ENCODE measurements at places on chromosomes 3 and 15.
A peak's percentile ranks its signal among the peaks of the same experiment; 100 is the strongest.

DNA sequence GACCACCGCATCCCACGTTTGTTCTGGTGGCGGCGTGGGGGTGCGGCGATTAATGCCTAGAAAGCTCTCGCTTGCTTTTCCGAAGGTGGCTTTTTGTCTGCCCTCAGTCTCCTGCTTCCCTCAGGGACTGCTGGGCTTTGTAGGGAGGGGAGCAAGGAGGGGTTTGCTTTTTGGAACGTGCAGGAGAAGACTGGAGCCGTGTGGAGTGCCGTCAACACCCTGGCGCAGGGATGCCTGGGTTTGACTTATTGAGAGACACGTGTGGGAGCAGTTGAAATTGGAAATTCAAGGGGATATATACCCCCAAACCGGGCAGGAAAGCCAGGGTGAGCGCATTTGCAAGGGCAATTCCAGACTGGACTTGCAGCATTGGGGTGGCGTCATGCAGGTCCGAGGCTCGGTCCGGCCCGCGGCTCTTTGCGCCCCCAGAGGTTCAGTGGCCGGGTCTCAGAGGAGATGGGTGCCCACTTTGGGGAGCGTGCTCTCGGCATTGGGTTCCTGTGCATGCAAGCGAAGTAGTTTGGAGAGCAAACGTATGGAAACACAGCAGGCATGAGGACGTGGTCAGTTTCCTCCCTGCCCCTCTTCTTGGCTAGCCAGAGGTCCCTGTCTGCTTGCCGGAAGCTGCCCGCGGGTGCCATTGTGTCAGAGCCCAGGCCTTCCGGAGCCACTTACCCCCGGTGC is 2.1 kb downstream of the EPHB1 start:
- peak; percentile 32 for DNase-seq

DNA sequence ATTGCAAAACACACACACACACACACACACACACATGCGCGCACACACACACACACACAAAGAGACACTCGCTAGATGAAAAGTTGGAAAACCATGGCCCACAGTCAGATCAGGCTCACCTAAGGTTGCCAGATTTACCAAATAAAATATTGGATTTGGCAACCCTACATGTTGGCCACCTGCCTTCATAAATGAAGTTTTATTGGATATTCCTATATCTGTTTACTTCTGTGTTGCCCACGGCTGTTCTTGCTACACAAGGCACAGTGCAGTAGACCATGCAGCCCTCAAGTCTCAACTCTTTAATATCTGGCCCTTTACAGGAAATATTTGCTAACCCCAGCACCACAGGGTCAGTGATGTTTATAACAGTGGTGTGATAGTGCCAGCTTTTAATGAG is 445.0 kb upstream of the PROK2 start:
- DNase-seq: no peak

GRCh38 chr15:83977992-83978391 is 257.6 kb upstream of the GOLGA6L4 start:
- no peak for DNase-seq

GRCh38 chr3:115503394-115503793 is 119.9 kb upstream of the GAP43 start:
- no peak for DNase-seq

DNA sequence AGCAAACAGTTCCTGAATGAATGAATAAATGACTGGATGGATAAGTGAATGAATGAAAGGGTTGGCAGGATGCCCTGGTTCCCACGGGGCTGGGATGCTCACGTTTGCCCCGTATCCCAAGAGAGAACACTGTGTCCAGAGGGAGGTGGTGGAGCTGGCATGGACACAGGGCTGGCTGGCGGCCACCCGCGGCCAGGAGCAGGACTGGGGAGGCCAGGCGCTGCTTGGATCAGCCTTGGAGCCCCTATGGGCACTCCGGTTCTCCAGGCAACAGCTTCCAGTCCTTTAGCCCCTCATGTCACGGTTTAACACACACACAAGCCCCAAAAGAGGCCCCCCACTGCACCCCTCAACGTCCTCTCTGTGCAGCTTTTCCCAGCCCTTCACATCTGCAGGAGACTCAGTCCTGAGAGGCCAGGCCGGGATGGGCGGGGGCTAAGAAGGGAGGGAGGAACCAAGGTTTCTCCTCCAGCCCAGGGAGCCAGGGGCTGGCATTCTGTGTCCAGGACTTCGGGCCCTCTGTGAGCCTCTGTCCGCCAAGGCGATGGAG is 86.0 kb upstream of the ALDH1L1 start:
- DNase-seq: peak; percentile 30

DNA sequence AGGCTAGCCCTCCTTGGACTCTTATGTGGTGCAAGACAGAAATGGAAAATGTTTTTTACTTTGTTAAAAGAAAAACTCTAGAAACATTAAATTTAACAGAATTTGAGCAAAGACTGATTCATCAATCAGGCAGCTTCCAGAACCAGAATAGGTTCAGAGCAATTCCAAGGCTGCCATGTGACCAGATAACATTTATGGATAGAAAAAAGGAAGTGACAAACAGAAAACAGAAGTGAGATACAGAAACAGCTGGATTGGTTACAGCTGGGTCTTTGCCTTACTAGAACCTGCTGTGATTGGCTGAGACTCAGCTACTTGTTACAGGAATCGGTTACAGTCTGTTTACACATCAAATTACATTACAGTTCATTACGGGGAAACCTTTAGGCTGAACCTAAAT is 22.5 kb upstream of the OTOL1 start:
- DNase-seq: no peak

DNA sequence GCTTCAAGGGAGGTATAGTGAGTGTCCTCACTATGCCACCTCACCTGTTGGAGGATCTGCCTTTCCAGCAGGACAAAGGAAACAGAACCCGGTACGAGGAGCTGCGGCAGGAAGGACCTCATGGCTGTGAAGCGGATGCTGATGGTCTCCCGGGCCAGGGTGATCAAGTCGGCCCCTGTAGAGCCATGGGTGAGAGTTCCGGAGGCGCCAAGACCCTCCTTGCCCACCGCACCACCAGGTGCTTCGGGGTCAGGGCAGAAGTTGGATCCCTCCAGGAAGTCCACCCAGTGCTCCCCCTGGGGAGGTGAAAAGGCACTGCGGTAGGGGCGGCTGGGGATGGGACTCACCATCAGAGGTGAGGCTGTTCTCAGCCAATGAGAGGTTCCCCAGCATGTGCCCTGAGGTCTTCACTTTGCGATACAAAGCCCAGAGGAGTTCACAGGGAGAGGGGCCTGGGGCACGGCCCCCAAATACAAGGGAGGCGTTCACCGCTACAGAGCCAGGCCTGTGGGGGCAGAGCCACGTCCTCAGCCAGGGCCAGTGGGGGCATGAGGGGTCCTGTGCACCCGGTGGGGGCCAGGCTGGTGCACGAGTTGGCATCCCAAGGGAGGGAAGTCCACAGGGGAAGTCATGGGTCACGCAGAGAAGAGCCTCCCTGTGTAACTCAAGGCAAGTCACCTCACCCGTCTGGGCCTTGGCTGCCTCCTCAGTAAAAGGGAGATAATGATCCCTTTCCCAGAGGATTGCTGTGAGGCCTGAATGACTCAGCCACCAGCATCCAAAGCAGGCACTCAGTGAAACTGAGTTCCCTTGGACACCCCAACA is 27.7 kb downstream of the C15orf39 start:
- DNase-seq: no peak

- DNase-seq: no peak
These were observed 107.1 kb upstream of the PTX3 start for GRCh38 chr3:157329551-157329950.

- DNase-seq: no peak
These were observed 29.0 kb downstream of the RASGRP1 start for GRCh38 chr15:38535491-38536200.

DNA sequence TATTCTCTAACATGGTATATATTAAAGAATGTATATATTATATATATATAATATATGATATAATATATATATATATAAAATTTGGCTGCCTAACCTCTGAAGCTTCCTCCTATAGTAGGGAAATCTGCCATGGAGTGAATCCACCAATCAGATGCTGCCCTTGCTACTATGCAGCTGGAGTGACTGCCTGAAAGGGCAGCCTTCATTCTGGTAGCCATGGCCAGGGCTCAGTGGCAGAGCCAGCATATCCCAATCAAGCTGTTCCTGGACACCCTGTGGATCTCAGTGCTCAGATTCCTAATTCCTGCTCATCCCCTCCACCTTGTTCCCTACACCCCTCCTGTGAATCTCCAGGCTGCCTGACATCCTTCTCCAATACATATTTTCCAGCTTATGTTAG is 2.2 kb upstream of the SH3GL3 start:
- no peak for DNase-seq

- DNase-seq: no peak
These were observed 27.2 kb downstream of the TFRC start for GRCh38 chr3:196054661-196055060.

DNA sequence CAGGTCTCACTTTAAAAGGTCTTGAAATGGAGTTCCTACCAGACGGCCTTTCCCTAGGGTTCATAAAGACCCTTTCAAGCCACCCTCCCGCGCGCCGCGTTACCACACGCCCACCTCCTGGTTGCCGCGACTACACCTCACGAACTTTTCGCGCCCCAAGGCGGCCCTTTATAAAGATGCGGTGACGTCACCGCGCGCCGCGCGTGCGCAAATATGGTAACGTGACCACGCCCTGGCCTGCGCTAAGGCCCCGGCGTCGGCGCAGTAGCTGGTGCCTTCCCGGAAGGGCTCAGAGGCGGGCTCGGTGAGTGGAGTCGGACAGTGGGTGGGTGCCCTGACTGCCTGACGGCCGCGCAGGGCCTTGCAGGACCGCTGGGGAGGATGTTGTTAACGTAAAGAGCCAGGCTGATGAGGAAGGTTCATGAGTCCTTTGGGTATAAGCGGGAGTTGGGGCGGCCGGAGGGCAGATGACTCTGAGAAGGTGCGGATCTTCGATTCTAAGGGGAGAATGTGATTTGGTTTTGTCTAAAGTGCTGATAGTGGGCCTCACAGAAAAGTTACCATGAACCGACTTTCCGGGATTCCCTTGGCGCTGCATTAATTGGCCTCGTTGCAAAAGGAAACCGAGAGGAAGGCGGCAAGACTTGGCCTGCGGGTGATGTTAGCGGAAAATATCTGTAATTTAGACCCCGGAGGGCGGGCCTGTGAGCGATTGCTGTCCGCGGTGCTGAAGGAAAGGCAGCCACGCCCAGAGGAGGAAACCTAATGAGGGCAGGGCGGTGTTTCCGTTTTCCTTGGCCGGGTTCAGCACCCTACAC is 54.4 kb downstream of the FEZF2 start:
- peak; percentile 87 for DNase-seq

GRCh38 chr15:96070636-96071035 is 259.9 kb upstream of the NR2F2 start:
- DNase-seq: no peak

GRCh38 chr15:80572337-80572736 is 122.8 kb upstream of the ABHD17C start:
- DNase-seq: no peak

DNA sequence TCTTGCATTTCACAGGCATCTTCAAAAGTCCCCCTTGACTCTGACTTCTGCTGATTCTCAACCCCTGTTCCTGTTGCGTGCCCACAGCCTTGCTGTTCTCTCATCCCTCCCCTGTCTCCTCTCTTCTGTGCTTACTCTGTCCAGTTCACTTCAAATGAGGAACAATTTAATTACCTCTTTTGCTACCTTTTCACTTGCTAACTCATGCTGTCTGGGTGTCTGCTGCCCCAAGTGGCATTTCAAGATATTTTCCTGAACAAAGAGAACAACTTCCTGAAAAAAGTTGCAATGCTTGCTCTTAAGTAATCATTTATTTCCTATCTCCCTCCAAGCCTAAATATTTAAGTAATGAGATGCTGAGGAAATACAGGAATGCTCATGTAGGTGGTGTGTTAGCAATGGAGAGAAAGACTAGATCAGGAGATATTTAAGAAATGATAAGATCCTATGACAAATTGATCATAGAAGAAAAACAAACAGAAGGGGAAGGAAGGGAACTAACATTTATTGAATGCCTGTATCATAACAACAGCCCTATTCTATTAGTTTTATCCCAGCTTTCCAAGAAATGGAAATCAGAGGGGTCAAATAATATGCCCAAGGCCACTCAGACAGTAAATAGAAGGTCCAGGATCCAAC is 42.2 kb downstream of the SV2B start:
- DNase-seq: no peak

GRCh38 chr3:132539681-132540080 is 57.4 kb upstream of the ACKR4 start:
- no peak for DNase-seq

GRCh38 chr3:189474944-189475343 is 156.2 kb upstream of the TP63 start:
- no peak for DNase-seq

DNA sequence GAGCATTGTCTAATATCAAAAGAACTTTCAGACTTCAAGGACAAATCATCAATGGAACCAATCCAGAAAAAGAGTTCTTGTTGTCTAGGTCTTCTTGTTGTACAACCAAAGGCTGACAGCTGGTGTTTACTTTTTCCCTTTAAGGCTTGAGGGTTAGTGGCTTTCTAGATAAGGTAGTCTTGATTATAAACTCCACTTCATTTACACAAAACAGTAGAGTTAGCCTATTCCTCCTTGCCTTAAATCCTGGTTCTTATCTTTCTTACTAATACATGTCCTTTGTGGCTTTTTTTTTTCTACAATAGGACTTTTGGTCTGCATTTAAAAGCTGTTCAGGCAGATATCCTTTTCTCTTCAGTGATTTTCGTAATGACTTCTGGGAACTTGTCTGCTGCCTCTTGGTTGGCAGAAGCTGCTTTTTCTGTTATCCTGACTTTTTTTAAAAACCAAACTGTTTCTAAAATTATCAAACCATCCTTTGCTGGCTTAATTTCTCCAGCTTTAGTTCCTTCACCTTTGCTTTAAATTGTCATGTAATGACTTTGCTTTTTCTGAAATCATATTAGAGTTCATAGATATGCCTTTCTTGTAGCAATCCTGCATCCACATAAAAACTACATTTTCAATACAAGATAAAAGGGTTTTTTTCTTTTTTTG is 44.8 kb downstream of the STRIT1 start:
- DNase-seq: no peak

DNA sequence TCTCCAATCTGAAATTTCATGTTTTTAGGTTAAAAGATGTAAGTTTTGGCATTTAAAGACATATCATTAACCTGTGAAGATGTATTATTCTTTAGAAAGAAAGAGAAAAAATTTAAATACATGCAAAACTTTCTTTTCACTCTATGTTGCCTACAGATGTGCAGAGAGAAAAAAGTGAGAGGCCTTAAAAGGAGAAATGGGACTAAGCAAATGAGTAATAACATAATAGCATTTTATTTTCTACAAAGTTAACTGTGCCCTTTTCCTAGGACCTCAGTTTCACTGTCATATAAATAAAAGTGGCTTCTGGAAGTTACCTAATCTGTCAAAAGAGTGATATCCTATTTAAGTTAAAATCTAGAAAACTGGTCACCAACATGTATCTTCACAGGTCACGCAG is 16.1 kb downstream of the DAZL start:
- no peak for DNase-seq

Data from nephron progenitor cell (in vitro differentiated cells).